ENCODE measurements at places on chromosomes 16 and 17. TPM values are rescaled to one million over a fixed set of nuclear protein-coding genes. Genes with fewer than 3 reads are reported as not detected.

The MLX gene
- 42.4 TPM for total RNA-seq

The HSF5 gene
- total RNA-seq, result 0.82 TPM

The NDRG4 gene
- total RNA-seq, result 11.9 TPM

The NOD2 gene
- not detected for total RNA-seq

The FBXO39 gene
- not detected for total RNA-seq

The PSMB3 gene
- total RNA-seq, result 277 TPM

The CDR2L gene
- total RNA-seq, result not detected

The CFAP52 gene
- total RNA-seq, result not detected

The FBXW10 gene
- not detected for total RNA-seq

The TBC1D26 gene
- not detected for total RNA-seq

Measured in Karpas-422 (cell line).